SK-N-MC (cell line): ENCODE measurements at places on chromosomes 2 and 18.
A peak's percentile ranks its signal among the peaks of the same experiment; 100 is the strongest.

GRCh38 chr18:23884681-23885375 is 129.7 kb upstream of the TTC39C start:
- DNase-seq: no peak

DNA sequence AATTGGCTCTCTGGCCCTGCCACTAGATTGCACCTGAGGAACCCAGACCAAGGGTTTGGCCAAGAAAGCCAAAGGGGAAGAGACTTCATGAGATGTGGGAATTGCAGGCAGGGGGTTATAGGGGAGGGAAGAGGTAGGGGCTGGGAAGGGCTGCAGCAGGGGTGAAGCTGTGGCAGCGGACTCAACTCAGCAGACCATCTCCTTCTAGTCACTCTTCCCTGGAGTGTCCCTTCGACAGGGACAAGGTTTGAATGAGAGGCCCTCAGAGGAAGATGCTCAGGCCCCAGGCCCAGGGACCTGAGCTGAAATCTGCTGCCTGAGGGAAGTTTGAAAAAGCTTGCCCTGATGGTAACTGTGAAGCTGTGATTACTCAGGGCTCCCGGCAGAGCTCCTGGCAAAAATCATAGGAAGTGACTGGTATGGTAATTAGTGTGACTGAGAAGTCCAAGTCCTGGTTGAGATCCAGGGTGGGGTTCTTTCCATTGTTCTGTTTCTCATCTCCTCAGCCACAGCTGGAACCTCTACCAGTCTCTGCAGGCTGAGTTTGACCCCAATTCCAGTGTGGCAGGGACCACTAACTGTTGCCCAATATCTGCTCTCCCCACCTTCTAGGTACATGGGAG is 300.9 kb downstream of the CYP26B1 start:
- DNase-seq: no peak

DNA sequence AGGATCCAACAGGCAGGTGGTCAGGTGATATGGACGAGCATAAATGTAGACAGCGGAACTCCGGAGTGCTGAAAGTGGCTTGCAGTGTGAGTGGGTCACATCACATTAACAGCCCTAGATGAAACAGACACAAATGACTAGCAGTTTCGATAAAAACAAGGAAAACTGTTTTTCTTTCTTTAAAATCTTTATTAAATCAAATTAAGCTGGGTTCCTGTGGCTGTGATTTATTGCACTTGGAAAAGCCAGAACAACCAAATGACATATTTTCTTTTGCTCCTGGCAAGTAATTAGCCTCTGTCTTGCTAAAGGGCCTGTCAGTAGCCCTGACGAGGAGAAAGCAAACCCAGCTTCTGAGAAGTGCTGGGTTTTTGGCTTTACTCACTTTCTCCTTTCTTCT is 152.9 kb upstream of the DDX18 start:
- DNase-seq: no peak

DNA sequence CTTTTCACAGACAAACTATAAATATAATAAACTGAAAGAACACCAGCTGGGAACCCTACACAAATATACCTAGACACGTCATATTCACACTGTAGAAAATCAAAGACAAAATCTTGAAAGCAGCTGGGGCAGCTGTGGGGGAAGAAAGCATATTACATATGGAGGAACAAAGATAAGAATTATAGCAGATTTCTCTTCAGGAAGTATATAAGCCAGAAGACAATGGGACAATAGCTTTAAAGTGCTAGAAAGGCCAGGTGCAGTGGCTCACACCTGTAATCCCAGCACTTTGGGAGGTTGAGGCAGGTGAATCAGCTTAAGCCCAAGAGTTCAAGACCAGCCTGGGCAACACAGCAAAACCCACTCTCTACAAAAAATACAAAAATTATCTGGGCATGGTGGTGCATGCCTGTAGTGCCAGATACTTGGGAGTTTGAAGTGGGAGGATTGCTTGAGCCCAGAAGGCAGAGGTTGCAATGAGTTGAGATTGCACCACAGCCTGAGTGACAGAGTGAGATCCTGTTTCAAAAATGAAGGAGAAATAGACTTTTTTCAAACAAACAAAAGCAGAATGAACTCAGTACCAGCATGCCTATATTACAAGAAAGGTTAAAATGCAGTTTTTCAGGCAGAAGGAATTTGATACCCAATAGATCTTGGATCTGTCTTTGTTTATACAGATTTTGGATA is 26.8 kb upstream of the ERCC3 start:
- no peak for DNase-seq

DNA sequence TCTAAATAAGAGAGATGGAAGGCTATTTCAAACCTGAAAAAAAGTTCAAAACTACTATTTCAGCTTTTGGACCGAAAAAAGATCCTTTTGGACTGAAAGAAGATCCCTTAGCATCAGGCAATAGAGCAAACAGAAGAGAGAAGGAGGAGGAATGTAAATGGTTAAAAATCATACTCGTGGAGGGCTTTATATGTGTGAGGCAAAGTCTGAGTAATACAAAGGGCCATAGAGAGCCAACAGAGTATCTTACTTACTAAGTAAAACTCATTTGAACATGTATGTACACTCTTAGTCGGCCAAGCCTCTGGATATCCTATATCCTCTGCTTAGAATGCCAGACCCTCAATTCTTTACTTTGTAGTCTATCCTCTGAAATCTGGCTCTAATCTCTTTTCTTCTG is 55.7 kb downstream of the ITSN2 start:
- DNase-seq: no peak

DNA sequence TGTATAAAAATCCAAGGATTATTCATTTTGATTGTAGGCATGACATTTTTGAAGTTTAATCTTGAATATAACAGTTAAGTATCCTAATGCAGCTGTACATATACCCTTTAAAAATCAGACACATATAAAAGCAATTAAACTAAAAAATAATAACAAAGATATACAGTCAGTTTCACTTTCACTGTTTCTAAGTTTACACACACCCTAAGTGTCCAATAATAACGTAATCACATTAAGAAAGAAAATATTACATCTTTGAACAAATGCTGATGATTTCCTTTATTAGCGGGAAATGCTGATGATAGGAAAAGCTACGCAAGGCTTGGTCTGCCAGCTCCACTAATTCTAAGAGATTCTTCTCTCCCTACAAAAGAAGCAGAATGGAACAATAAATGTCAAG is 38.8 kb downstream of the RTTN start:
- DNase-seq: no peak

GRCh38 chr2:9207641-9208311 is 1.2 kb downstream of the ASAP2 start:
- no peak for DNase-seq

DNA sequence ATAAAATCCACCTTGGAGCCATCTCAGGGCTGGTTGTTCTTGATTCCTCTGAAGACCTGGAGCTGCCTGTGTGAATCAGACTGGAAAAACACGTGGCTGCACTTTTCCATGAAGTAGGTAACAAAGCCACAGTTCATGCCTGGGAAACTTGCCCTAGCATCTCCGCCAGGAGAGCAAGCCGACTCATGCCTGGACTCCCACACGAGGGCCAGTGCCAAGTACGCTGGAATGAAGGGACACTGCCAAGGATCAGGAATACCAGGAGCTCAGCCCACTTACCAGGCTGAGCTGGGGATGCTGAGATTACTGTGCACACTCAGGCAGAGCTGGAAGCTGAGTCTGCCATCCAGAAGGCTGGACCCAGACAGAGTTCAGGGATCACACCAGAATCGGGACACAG is 10.9 kb upstream of the FHL2 start:
- no peak for DNase-seq

DNA sequence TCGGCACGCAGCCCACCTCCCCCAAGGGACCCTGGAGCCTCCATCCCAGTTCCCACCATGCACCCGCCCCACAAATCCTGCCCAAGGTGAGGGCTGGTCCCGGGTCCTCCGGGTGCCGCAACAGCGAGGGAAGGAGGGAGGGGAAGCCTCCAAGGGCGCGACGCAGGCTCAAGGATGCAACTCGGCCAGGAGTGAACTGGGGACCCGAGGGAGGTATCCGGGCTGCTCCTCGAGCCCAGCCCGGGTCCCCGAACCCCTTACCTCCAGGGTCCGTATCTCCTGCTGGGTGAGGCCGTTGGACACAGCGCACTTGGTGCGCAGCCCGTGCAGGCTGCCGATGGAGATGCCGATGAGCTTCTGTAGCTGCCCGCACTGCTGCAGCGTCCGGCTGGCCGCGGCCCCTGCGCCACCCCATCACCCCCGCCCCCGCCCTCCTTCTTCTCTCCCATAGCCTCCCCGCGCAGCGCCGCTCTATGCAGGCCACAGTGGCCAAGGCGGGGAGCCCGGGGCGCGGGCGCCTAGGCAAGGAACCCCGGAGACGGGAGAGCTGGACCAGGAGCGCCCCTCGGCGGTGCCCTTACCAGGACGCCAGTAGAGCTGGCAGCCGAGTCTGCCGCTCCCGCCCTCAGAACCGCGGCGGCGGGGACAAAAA is 124.1 kb downstream of the ANKRD30BL start:
- no peak for DNase-seq

GRCh38 chr2:160482673-160483072 is 10.9 kb downstream of the RBMS1 start:
- no peak for DNase-seq

- DNase-seq: no peak
Observed at GRCh38 chr2:8570637-8571036, 111.2 kb upstream of the ID2 start.

GRCh38 chr2:181848261-181848886 is 43.2 kb upstream of the ITPRID2 start:
- DNase-seq: peak; percentile 26

GRCh38 chr2:18482666-18483065 is 77.8 kb downstream of the RDH14 start:
- DNase-seq: no peak

DNA sequence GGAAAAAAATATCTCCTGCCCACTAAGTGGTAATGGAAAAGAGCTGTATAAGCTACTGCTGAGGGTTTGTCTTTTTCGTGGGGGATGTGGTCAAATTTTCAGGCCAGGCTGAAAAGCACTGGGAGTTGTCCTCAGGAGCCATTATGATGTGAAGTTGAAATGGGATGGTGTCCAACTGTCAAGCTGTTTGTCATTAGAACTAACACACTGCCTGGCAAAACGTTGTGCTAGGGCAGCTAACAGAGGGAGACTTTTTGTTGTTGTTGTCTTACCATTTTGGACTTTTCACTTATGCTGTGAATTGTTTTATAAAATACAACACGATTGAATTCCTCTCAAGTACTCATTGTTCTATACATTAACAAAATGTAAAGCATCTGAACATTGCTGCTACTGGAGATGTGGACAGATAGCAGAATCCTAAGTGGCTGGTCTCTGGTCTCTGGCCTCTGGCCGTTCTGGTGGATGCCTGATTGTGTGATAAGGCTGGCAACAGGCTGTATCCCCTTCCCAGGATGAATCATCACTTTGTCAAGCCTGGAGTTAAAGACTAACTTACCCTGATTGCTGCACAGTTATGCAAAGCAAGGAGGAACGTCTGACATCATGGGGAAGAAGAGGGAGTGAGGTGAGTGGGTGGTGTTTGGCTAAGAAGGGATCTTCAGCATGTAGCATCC is 2.3 kb downstream of the MYO1B start:
- no peak for DNase-seq

- no peak for DNase-seq
Observed at GRCh38 chr18:76487070-76487469, 8.0 kb downstream of the ZNF516 start.

DNA sequence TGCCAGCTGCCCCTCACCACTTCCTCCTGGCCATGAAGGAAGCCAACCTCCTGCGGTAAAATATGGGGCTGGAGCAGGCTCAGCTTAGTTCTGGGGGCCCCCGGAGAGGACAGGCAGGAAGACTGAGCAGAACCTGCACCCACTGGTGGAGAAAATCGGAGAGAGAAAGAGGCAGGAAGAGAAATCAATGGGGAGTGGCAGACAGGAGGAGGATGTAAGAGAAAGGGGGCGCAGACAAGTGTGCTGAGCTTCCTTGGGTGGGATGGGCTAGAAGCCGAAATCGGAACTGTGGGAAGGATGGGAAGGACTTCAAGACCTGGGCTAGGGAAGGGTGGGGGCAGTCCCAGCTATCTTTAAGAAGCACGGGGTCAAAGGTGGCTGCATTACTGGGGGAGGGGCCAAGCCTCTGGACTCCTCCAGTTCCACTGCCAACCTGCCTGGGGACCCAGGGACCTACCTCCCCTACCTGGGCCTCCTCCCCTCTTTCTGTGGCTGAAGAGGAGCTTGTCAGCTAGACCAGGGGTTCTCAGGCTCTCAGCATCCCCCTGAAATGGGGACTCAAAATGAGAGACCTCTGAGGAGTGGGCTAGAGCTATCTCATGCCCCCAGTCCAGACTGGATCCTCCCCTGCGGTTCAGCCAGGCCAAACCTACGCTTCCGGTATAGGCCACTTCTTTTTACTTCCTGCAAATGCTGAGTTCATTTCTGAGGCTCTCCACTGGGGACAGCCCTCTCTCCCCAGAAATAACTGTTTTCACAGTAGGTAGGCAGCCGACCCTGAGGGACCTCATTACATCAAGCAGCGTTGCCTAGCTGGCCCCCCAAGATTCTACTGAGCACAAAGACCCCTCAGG is 33.6 kb upstream of the B3GNT7 start:
- no peak for DNase-seq

- no peak for DNase-seq
Observed at GRCh38 chr2:143142598-143142997, 13.4 kb downstream of the ARHGAP15 start.

DNA sequence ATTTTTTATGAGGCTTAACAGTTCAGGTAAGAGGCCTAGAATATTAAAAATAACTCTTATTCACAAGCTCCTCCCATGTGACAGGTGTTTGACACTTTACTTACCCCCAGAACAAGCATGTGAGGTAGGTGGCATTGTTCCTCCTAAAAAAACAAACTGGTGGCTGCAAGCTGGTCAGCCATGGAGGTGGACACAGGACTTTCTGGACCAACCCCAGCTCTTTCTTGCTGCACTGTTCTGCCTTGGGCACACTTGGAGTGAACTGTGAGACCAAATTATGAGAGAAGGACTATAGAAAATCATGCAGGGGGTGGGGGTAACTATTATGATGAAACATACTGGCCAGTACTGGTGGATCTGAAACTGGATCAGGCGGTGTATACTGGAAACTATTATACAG is 56.6 kb downstream of the PTPRM start:
- no peak for DNase-seq
